SK-N-MC (cell line): ENCODE measurements at places on chromosomes 2 and 18.

GRCh38 chr2:231425811-231426703 lies 30.5 kb downstream of the B3GNT7 start:
- no peak for DNase-seq

GRCh38 chr2:88136817-88137216 lies 9.0 kb upstream of the FABP1 start:
- DNase-seq, result no peak

DNA sequence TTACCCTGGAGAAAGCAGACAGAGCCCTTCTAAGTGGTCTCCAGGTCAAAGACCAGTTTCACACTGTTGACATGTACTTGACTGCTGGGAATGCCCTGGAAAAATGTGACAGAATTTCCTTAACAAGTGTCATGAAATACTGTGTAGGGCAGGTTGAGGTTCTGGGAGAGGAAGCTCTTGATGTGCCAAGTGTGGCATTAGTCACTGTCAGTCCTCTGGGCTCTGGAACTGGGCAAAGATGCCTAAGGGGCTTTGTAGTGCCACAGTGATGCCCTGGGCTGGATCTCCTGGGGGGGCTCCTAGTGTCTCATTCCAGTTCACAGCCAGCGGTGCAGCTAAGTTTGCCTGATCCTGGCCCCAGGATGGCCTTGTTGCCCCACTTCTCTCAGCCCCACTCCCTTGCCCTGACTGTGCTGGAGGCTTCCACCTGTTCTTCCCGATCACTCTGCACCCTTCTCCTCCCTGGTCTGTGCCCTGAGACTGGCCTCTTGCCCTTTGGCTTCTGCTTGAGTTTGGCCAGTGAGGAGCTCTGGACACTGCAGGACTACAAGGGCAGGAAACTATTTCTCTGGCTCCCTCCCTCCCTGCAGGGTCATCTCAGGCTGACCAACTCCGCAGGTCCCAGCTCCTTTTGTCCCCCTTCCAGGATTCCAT lies 27.0 kb upstream of the FAM124B start:
- no peak for DNase-seq

DNA sequence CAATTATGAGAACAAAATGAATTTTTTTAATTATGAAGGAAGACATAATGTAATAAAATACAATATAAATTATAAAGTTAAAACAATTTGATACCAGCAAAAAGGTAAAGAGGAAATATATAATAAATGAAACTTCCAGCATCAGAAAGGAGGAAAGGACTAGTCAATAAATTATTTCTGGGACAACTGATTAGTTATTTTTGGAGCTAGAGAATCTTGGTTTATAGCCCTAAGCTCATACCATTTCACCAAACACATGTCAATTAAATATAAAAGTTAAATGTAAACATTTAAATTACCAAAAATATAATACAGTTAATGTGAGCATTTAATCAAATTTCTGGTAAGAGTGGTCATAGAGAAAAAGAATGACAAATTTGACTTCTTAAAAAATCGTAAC lies 12.1 kb downstream of the ACTG2 start:
- no peak for DNase-seq

- DNase-seq, result no peak
Measured at GRCh38 chr2:893311-893710, 57.3 kb upstream of the SNTG2 start.

- DNase-seq, result no peak
Measured at GRCh38 chr2:239762655-239763269, 262.4 kb downstream of the NDUFA10 start.

GRCh38 chr18:9095297-9096006 lies 7.0 kb upstream of the NDUFV2 start:
- DNase-seq, result no peak

DNA sequence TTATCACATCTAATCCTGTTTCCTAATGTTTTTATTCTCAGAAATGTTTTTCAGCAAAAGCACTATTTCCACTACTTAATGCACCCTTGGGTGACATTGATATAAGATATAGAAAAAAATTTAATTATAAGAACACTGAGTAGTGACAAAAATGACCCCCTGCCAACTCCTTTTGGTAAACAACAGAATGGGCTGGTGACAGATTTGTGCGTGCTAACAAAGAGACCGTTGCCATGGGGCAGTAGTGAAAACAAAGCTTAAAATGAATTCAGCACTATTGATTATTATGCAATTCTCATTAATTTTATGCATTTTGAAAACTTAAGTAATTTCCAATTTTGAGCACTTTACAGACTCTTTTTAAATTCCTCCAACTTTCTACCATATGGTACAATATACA lies 33.1 kb downstream of the RDH14 start:
- no peak for DNase-seq

GRCh38 chr2:40034198-40034597 lies 255.1 kb upstream of the THUMPD2 start:
- DNase-seq, result no peak

- no peak for DNase-seq
Measured at GRCh38 chr2:147363181-147363580, 481.6 kb upstream of the ACVR2A start.

GRCh38 chr2:196427986-196428634 lies 211.4 kb upstream of the CCDC150 start:
- no peak for DNase-seq
